ENCODE measurements at places on chromosomes 13 and 19.

GRCh38 chr13:99332456-99332855, 25.3 kb upstream of the GPR183 start:
- DNase-seq = no peak

DNA sequence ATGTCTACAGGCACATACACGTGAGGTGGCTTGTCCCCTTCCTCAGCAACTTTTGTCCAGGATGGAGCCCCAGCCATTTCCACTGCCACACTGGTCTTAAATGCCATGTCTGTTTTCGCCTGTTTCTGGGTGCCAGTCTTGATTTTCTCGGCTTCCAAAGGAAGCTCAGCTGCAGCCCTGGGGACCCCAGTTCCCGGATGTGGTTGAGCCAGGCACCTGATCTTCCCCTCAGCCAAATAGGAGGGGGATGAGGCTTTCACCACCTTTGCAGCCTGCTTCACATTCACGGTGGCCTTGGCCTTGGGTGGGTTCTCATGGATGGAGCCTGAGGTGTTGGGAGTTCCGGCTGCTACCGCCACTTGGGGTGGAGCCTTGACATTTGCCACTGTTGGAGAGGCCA, 8.7 kb downstream of the IQCN start:
- no peak for DNase-seq

GRCh38 chr13:59861676-59862075, 302.1 kb downstream of the DIAPH3 start:
- no peak for DNase-seq

GRCh38 chr19:39824143-39825092, 9.5 kb downstream of the DYRK1B start:
- DNase-seq = peak; percentile 87

DNA sequence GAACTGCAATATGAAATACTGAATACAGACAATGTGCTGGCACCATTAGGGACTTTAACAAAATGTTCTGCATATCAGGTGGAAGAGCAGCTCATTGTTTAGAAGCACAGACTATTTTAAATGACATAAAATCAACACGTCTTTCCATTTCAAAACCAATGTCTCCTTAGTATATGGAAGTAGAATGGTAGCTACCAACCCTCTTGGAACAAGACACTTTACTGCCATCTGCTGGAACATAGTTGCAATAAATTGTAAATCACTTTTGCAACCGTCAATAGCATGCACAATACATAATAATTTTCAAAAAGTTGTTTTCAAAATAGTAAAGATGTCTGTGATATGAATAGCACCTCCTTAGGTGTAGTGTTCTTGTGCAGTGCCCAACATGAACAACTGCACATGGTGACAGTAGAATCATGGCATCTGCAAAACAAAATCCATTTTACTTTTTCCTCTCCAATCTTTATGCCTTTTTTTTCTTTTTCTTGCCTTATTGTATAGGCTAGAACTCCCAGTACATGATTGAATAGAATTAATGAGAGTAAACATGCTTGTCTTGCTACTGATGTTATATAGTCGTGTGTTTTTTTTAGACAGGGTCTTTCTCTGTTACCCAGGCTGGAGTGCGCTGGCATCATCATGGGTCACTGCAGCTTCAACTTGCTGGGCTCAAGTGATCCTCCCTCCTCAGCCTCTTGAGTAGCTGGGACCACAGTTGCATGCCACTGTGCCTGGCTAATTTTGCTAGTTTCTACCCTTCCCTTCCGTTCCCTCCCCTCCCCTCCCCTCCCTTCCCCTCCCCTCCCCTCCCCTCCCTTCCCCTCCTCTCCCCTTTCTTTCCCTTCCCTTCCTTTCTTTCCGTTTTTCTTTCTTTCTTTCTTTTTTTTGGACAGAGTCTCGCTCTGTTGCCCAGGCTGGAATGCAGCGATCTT, 7.8 kb upstream of the LYPD5 start:
- no peak for DNase-seq

DNA sequence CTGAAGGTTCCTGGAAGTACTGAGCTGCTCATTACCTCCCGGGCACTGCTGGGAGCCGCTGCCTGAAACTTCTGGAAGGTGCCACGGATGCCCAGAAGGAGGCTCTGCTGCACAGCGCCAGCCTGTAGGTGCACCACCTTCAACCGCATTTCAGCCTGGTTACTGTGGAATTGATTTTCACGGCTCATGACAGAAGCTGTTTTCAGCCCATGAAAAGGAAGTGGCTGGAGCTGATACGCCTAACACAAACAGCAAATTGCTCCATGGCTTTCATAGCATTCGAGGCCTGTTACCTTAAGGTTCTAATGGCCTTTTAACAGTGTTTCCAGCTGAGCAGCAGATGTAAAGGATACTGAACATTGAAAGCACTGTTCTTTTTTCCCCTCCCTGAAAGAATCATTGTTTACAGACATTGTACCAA, 22.0 kb downstream of the GPC6 start:
- DNase-seq = no peak

- DNase-seq = no peak
Measured at GRCh38 chr13:103325672-103326071, 259.5 kb upstream of the SLC10A2 start.

- no peak for DNase-seq
Measured at GRCh38 chr19:41533671-41534215, 42.2 kb upstream of the CEACAM21 start.

DNA sequence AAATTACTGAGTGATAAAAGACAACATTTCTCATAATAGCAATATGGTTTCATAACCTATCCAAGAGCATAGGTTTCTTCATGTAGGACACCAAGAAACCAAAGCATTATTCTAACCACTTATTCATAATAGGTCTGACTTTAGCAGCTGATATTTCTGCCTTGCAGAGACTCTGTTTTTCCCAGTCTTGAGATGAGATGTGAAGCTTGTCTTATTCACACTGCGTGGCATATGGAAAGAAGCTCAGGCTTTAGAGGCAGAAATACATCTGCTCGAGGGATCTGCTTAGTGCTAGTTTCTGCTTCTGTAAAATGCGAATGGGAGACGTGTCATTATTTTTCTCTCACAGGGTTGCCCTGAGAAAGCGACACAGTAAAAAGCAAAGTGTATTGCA, 232.0 kb upstream of the SPRY2 start:
- DNase-seq = no peak

- DNase-seq = no peak
Measured at GRCh38 chr13:104487006-104487405, 1420.8 kb upstream of the SLC10A2 start.

GRCh38 chr13:49532593-49532992, 36.8 kb downstream of the PHF11 start:
- DNase-seq = no peak

GRCh38 chr13:28658539-28658795, 463 bp upstream of the POMP start:
- DNase-seq = peak; percentile 3

DNA sequence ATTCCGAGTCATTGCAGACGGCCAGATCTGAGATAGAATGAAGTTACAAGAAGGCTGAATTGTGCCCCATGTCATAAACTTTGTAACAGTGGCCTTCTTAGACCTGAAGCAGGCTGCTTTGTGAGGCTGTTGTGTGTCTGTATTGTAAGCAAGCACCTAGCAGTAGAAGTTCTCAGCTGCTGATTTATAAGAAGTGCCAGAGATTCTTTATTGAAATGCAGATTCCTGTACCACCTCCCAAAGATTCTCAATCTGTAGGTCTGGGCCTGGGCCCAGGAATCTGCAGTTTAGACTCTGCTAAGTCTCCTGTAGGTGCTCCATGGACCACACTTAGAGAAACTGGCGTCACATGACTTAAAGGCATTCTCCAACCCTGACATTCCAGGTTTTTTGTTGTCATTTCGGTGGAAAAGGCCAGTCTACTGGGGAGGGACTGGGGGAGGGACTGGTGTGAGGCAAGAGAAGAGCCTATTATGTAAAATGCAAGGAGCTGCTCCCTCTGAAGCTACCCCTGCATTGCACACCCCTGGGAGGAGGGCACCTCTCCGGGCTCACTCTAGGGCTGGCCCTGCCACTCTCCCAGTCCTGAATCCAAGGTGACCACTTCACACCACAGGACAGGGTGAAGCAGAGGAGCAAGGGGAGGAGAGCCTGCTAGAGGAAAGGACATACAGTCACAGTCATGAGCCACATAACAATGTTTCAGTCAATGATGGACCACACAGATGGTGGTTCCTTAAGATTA, 769 bp upstream of the TMEM272 start:
- DNase-seq = no peak

- DNase-seq = no peak
Measured at GRCh38 chr19:29928831-29929230, 13.2 kb upstream of the URI1 start.

- DNase-seq = no peak
Measured at GRCh38 chr13:100523411-100523810, 65.2 kb downstream of the GGACT start.

- no peak for DNase-seq
Measured at GRCh38 chr13:31227063-31227462, 27.3 kb downstream of the B3GLCT start.

DNA sequence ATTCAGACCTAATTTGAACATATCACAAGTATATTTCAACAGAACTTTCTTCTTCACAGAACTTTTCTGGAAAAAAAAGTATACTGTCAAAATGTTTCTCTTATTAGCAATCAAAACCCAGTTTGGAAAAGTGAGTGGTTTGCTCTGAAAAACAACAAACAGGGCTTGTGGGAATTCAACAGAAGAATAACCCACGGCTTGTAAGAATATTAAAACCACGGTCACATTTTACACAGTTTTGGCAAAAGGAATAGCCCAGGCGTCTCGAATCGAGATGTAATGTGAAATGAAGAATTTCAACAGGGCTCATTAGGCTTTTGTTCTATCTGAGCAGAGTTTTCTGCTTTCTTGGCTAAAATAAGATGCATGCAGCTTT, 70.7 kb downstream of the COL4A2 start:
- no peak for DNase-seq

DNA sequence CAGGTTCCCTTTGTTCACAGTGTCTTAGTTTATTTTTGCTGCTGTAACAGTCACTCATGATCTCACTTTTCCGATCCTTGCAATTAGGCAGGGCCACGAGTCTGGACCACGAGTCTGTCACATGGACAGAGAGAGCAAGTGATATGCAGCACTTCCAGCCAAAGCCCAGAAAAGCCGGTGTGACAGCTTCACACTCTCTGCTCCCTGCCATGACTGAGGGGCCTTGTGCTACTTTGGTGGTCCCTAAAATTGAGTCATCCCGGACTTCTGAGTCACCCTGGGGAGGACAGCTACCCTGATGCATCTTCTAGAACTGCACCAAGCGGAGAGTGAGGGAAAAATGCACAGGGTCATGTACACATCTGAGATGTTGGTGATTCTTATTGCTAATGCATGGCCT, 179.6 kb downstream of the EFNB2 start:
- DNase-seq = no peak

- no peak for DNase-seq
Measured at GRCh38 chr19:45767881-45768654, 984 bp downstream of the SIX5 start.

Measured in activated CD4-positive, alpha-beta T cell treated with anti-CD3 and anti-CD28 coated beads for 4 hours (primary cell).